ENCODE measurements at places on chromosomes 1 and 21.

- DNase-seq: no peak
These were observed 17.9 kb downstream of the IFNAR2 start for GRCh38 chr21:33247599-33247998.

- DNase-seq: no peak
These were observed 8.4 kb downstream of the AGTRAP start for GRCh38 chr1:11744287-11744686.

GRCh38 chr21:21297211-21297610 is 299.0 kb downstream of the NCAM2 start:
- DNase-seq: no peak

DNA sequence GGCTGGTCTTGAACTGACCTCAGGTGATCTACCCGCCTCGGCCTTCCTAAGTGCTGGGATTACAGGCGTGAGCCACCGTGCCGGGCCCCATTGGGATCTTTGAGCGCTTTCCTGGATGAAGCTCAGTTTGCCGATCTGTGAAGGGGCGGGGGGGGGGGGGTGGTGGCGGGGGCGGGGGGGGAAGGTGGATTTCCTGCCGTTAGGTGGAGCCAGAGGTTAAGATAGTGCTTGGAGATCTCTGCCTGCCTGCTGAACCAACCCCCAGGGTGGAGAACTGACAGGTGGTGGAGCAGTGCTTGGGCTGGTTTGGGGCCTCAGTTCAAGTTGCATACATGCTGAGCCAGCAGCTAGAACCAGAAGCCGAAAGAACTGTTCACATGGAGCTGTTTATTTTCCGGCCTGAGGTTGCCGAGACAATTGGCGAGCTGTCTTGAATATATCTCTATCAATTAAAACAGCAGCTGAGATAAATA is 1.7 kb downstream of the TMCC2 start:
- DNase-seq: peak; percentile 81

DNA sequence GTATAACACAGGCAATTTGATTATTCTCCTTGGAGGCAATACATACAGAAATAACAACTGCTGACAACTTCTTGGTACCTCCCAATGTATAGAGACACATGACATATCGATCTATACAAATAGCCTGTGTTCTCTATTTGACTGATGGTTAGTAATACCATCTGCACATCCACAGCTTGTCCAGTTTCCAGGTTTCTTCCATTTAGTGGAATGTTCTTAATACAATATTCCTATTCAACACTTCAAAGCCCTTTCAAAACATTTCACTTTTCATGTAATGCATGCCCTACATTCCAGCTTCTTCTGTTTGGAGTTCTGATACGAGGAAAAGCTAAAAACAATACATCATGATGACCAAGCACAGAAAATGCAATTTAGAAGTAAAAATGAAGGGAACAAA is 37.0 kb upstream of the GORAB start:
- no peak for DNase-seq

DNA sequence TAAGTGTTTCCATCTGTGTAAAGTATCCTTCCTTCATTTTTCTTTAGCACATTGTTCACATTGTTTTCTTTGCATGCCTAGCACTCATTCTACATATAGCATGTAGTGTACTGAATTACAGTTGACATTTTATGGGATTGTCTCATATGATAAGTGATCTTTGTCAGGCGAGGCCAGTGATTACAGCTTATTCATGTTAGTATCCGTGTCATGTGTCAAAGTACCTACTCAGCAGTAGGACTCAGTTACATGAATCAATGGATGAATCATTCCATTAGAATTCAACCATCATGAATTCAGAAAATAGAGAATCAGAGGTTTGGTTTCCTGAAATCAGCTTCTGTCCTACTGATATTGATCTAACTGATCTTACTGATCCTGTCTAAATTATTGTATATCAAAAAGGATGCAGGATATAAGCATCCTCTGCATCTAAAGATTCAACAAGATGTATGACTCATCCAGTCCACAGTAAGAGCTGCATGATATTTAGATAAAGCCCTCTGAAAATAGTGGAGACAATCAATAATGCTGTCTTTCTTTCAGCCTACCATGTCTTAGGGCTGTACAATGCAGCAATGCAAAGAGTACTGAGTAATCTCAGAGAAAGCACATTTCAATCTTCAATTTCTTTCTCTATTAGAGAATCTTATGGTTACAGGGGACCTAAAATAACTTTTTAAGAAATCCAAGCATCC is 20.7 kb upstream of the HRNR start:
- no peak for DNase-seq

DNA sequence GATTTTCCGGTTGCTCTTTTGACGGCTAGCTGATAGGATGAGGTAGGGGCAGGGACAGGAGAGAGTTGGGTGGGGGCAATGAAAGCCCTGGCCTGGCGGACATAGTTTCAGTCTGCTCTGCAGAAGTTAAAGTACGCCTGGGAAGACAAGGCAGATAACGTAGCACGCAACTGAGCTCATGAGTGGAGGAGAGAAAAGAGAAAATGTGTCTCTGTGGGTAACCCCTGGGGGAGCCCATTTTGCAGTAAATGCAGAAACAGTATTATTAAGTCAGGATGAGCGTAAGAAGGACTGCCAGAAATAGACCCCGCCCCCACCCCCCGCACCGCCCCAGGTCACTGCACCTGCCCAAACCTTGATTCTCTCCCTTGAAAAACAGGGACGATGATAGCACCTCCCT is 51.7 kb upstream of the TARBP1 start:
- no peak for DNase-seq

GRCh38 chr1:28439320-28439719 is 66.5 kb upstream of the RCC1 start:
- no peak for DNase-seq

- no peak for DNase-seq
These were observed 771.5 kb upstream of the ADGRL2 start for GRCh38 chr1:81029266-81029665.

DNA sequence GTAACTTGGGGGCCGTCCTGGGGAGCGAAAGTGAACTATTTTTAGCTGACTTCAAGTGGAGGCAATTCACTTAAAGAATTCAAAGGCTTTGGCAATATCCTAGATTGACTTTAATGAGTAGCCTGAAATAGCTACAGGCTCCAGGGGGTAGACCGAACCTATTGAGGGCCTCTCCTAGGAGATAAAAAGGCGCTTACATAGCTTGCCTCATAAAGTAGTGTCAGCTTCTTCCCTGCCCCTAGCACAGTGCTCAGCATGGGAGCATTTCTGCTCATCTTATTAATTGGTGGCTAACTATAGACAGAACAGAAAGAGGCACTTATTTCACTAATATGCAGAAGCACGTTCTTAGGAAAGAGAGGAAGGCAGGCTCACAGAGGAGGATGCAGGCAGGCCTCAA is 12.3 kb upstream of the CTNNBIP1 start:
- DNase-seq: no peak

Data from activated CD4-positive, alpha-beta T cell treated with anti-CD3 and anti-CD28 coated beads for 48 hours (primary cell).